Activated naive CD4-positive, alpha-beta T cell (primary cell): ENCODE measurements at places on chromosomes 6 and 20.

GRCh38 chr6:17505767-17506280 lies 94.3 kb upstream of the FAM8A1 start:
- no peak for DNase-seq

- peak; percentile 58 for DNase-seq
These were observed 9.8 kb upstream of the MAPK13 start for GRCh38 chr6:36120539-36120938.

- no peak for DNase-seq
These were observed 107.6 kb upstream of the KHDRBS2 start for GRCh38 chr6:62393608-62394007.

DNA sequence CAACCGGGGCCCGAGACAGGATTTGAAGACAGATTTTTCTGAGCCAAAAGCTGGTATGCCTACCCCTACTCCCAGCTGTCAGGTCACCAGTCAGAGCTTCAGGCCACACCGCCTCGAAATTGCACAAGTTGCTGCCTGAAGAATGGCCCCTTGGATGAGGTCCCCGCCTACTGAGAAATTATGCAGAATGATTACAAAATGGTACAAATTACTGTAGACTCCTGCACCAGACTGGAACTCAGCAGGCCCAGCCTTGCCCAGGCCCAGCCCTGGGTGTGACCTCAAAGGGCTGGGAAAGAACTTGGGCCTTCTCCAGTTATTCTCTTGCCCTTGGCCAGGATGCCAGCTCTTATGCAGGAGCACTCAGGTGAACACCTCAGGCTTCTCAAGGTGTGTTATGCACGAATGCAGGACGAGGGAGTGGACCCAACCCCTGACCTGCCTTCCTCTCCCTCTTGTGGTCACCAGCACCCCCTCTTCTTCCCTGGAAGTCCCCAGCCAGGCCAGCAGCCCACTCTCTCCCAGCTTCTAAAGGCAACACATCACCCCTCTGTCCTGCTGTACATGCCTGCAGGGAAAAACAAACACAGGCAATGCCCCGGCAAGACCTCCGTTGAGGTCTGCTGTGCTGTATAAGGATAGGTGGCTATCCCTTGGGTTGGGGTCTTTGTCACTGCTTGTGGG lies 88.7 kb upstream of the NAA20 start:
- DNase-seq = no peak

- DNase-seq = no peak
These were observed 674.9 kb downstream of the GRIK2 start for GRCh38 chr6:102068349-102068929.

DNA sequence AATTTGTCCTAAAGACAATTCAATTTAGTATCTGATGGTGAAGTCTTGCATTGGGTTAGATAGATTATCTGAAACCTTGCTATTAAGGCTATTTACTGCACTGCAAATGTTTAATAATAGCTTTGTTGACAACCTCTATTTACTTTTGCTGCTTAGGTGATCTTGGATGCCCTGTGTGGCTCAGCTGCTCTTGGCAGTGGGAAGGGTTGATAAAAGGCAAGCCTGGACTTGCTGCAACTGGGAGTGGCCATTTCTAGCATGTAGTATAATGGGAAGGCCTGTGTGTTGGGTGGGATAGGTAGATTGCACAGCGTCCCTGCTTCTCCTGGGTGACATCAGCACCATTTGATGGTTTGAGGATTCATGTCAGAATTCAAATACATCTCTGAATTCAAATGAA lies 49.1 kb downstream of the ARMC2 start:
- DNase-seq = no peak

DNA sequence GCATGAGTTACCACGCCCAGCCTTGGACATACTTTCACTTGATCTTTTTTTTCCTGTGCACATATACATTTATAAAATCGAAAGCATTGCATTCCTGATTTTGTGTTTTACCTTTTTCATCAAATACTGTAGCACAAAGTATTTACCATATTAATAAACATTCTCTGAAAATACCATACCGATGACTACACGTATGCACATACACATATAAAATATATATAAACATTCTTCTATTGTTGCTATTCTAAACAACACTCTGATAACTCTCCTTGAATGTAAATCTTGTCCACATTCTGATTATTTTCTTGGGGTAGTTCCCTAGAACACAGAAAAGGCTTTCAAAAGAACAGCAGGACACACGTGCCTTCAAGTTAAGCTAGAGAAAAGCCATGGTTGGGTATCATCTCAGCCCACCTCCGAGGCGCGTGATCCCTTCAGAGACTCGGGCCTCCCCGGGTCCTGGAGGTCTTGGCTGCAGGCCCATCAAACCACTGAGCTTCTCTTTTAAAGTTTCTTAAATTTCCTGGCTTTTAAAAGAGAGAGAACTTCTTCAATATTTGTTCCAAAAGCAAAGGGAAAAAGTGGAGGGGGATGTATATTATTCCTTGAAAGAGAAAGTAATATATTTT lies 198.1 kb downstream of the MYLK4 start:
- no peak for DNase-seq

GRCh38 chr20:15927893-15928650 lies 645.2 kb downstream of the KIF16B start:
- DNase-seq = no peak

GRCh38 chr6:80607811-80608391 lies 501.4 kb downstream of the BCKDHB start:
- no peak for DNase-seq

DNA sequence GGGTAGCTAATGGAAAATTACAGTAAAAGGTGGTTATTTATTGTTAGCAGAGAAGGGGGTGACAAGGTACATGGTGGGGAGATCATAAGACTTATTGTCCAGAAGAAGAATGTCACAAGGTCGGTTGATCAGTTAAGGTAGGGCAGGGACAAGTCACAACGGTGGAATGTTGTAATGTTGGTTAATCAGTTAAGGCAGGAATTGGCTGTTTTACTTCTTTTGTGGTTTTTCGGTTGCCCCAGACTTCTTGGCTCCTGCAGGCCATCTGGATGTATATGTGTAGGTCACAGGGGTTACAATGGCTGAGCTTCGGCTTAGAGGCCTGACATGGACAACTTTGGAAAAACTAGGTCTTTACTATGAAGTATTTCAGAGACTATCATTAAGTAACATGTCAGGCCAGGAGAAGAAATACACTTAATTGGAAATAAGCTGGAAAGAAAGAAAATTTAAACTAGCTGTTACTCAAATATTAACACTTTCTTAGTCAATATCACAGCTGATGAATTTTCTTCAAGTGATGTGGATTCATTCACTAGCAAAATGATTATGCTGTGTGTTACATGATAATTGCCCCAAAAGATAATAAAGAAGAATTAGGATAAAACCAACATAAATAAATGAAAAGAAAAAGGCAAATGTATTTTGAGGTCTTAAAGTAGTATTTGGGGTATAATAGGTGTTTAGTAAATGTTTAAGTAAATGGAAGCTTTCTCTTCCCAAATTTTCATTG lies 4.4 kb downstream of the AIG1 start:
- no peak for DNase-seq

DNA sequence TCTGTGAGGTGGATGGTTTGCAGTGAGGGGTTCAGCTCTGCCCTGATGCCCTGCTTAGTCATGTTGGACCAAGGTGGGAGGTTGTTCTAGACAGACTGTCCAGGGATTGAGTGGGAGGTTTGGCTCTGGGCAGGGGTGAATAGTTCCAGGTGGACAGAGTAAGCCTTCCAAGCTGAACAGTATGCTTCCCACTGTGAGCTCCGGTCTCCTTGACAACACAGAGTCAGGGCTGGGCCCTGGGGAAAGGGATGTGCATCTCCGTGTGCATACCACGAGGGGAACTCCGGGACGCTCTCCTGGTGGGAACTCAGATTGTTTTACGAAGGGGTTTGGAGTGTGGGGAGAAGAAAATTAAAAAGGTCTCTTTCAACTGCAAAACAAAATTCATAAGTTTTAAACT lies 174.7 kb downstream of the DHX35 start:
- DNase-seq = no peak

DNA sequence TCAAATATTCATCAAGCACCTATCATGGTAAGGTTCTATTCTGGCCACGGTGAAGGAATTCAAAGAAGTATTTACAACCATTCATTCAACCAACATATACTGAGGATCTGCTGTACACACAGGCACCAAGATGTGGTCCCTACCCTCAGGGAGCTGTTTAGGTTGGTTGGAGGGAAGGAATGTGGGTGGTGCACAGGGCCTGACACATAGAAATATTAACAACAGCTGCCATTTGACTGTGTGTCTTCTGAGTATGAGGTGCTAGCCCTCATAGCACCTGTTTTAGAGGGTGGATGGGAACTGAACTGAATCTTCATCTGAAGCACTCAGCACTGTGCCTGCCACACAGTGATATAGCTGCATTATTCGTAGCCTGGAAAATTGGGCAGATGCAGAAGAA lies 7.3 kb downstream of the SNPH start:
- no peak for DNase-seq

GRCh38 chr20:9160757-9161156 lies 91.9 kb downstream of the PLCB4 start:
- DNase-seq = no peak

DNA sequence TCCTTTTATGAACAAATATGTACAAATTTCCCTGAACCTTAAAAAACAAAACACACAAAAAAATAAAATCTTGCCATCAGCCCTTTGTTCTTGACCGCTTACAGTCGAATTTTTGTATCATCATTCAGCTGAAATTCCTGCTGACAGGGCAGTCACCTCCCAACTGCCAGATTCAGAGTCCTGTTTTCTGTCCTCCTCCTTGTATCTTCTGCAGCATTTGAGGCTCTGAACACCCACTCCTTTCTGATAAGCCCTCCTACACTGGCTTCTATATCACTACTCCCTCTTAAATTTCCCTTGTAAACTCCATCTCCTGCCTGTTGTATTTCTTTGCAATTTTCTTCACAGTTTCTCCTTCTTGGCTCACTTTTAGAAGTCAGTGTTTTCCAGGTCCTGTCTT lies 77.8 kb upstream of the CCN6 start:
- DNase-seq = no peak

DNA sequence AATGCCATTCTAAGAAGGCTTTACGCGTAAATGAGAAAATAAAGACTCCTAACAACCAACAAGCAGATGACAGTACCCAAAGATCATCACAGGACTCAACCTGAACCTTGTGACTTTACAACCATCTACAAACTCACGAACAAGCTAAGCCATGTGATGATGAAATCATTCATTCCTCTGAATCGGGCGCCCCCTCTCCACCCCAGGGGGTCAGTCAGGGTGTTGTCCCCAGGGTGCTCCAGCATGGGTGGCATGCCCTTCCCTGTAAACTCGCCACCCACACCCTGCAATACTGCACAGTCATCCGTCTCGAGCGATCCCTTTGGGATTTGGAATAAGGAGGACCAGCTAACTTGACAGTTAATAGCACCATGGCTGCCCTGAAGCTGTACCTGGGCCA lies 12.6 kb downstream of the SERPINB6 start:
- no peak for DNase-seq
